ENCODE measurements at places on chromosomes 7 and 10. TPM values are rescaled to one million over a fixed set of nuclear protein-coding genes. Genes with fewer than 3 reads are reported as not detected.

Gene NPVF
- not detected for total RNA-seq

Gene HTR7
- total RNA-seq: 23.2 TPM

Gene TWIST1
- total RNA-seq: not detected

Gene CWF19L1
- 23.8 TPM for total RNA-seq

Gene GHRHR
- not detected for total RNA-seq

Gene METTL27
- 3.1 TPM for total RNA-seq

Gene SLC18A3
- not detected for total RNA-seq

Gene NPSR1
- not detected for total RNA-seq

Gene PTN
- total RNA-seq: 0.07 TPM

Gene AGMO
- total RNA-seq: not detected

Gene SFXN3
- 8.9 TPM for total RNA-seq

Gene AKR1C3
- total RNA-seq: 149 TPM

Gene LEP
- 0.28 TPM for total RNA-seq

Gene INPP5F
- total RNA-seq: 28.2 TPM

Gene PURB
- 26.7 TPM for total RNA-seq

Gene MYL10
- total RNA-seq: not detected

Gene SFTPD
- total RNA-seq: 1.0 TPM

Gene DDX50
- 51.3 TPM for total RNA-seq

Gene TMEM184A
- total RNA-seq: 8.5 TPM

Gene OPN4
- not detected for total RNA-seq

Gene TSPAN15
- 4.4 TPM for total RNA-seq

Gene FAM170B
- not detected for total RNA-seq

Gene CHRM2
- not detected for total RNA-seq

Gene DOCK1
- 95.3 TPM for total RNA-seq

Gene ADCYAP1R1
- total RNA-seq: not detected

Gene ANKRD30A
- total RNA-seq: not detected

Gene SMO
- total RNA-seq: 3.1 TPM

Gene ABCB1
- total RNA-seq: not detected

Gene TSPAN33
- 2.4 TPM for total RNA-seq

Gene SEMA3D
- not detected for total RNA-seq

Gene PPP1R3C
- 20.8 TPM for total RNA-seq

Gene CCL26
- total RNA-seq: 0.14 TPM

Gene JAKMIP3
- total RNA-seq: not detected

Gene LIPJ
- under 0.01 TPM for total RNA-seq

Gene PRRT4
- 0.21 TPM for total RNA-seq

Gene LRIT1
- total RNA-seq: not detected

Gene RET
- 0.68 TPM for total RNA-seq

Gene EGFR
- total RNA-seq: 358 TPM

Gene SLC13A1
- total RNA-seq: not detected

Gene SLC26A5
- total RNA-seq: not detected

Gene SPDYE2
- total RNA-seq: not detected

Gene CLEC2L
- not detected for total RNA-seq

Gene CPVL
- total RNA-seq: under 0.01 TPM

Gene SPDYE11
- total RNA-seq: not detected

Gene ALOX5
- total RNA-seq: 5.6 TPM

Gene PIK3AP1
- 0.64 TPM for total RNA-seq

Gene ACSM6
- not detected for total RNA-seq

Gene FANK1
- 2.7 TPM for total RNA-seq

Gene CAMK2G
- total RNA-seq: 20.6 TPM

Gene COL17A1
- total RNA-seq: 884 TPM

Gene GLI3
- 1.7 TPM for total RNA-seq

Gene PON1
- total RNA-seq: not detected

Gene CALHM1
- not detected for total RNA-seq

Gene NPC1L1
- total RNA-seq: under 0.01 TPM

Gene CYP2E1
- total RNA-seq: 0.93 TPM

Gene MPLKIP
- 25.3 TPM for total RNA-seq

Gene INTS15
- 9.9 TPM for total RNA-seq

Data from nasal cavity respiratory epithelium epithelial cell of viscerocranial mucosa (primary cell).